ENCODE measurements at places on chromosomes 1 and 21. TPM values are rescaled to one million over a fixed set of nuclear protein-coding genes. Genes with fewer than 3 reads are reported as not detected.

Gene PRRX1
- 55.5 TPM for total RNA-seq

Gene OPRD1
- not detected for total RNA-seq

DNA sequence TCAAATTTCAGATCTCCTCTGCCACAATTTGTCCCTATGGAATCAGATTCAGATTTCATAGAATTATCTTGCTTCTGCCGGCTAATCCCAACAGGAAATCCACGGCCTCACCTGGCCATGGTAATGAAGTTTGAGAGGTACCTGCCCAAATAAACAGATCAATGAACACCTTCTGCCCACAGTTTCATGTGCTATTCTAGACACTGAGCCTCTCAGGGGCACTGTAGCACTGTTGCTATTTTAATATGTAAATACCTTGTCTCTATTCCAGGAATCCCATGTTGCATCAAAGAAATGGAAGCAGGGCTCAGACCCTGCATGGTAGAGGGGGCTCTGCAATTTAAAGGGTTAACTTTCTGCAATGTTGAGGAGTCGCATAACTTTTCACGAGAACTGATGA, 593.1 kb downstream of the PTBP2 start:
- DNase-seq = no peak
- no peaks in the 10 kb centered on the region for H3K36me3 ChIP-seq
- no peak overlapping the region for H3K4me3 ChIP-seq
- no peaks in the 10 kb centered on the region for H3K4me1 ChIP-seq
- no peaks in the 10 kb centered on the region for H3K27me3 ChIP-seq

DNA sequence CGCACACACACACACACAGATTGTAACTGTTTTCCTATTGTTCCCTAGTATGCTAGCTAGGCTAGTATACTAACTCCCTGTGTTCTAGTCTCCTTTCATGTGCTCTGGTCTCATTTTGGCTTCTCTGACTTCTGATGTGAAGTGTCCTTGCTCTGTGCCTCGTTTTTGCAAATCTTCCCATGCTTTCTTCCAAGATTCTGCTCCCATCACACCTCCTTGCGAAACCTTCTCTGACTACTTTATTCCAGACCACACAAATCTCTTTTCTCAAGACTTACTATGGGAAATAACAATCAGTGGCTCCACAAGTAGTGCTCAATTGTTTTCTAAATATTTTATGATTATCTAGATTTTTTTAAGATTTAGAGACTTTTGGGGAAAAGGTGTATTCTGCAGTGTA, 10.3 kb downstream of the PRRX1 start:
- H3K4me1 ChIP-seq = peaks cover 53% of the 10 kb centered on the region
- H3K4me3 ChIP-seq = no peak overlapping the region

DNA sequence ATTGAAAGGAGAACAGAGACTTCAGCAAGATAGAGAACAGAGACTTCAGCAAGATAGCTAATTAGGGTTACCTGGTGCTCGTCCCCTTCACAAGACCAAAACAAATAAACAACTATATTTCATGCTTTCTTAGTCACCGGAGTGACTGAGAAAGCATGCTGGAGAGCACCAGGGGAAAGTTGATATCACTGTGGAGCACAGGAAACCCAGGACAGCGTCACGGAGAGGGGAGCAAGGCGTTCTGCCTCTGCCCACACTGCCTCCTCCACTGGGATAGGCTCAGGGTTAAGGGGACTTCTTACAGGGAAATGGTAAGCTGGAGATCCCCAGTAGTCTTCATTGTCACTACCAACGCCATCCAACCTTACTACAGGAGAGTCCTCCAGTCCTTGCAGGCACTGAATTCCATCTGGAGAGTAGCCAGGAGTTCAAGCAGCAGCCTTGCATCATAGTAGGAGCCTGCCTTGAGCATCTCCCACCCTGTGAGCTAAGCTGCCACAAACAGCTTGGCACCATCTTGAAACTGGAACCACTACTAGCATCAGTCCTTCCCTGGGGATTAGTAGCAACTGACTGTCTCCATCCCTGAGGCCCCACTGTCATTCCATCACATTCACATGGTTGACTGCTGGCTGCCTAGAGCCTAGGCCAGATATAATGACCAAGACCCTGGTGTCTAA, 239.4 kb downstream of the PLPP3 start:
- no peak for DNase-seq
- H3K36me3 ChIP-seq = no peaks in the 10 kb centered on the region
- H3K4me1 ChIP-seq = no peaks in the 10 kb centered on the region

GRCh38 chr1:34808051-34808810, 15.4 kb downstream of the GJA4 start:
- no peaks in the 10 kb centered on the region for H3K36me3 ChIP-seq
- no peak for DNase-seq
- no peaks in the 10 kb centered on the region for H3K4me1 ChIP-seq
- H3K4me3 ChIP-seq = no peak overlapping the region
- H3K27me3 ChIP-seq = no peaks in the 10 kb centered on the region

GRCh38 chr1:246317332-246318035, 189.6 kb downstream of the SMYD3 start:
- no peaks in the 10 kb centered on the region for H3K4me1 ChIP-seq
- no peak overlapping the region for H3K4me3 ChIP-seq
- H3K27me3 ChIP-seq = no peaks in the 10 kb centered on the region
- no peak overlapping the region for H3K27ac ChIP-seq
- H3K36me3 ChIP-seq = no peaks in the 10 kb centered on the region

DNA sequence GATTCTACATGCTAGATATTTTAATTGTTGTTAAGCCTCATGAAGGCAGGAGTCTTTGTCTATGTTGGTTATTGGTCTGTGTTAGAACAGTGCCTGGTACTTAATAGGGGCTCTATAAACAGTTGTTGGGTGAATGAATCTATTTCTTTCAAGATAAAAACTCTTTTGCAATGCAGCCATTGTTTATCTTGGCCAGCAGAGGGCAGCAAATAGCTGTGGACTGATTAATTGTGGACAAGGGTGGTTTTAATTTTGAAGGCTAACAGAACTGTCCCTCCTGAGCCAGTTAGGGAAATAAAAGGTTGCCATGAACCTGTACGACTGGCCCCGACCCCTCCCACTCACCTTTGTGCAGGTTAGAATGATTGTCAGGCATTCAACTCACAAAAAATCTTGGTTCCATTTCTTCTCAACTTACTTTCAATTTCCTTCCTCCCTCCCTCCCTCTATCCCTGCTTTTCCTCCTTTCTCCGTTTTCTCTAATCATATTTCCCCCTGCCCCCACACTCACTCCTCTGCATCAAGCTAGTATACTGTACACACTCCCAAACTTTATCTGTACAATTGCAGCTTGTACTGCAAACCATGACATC, 66.3 kb upstream of the DIRAS3 start:
- no peak overlapping the region for H3K27ac ChIP-seq
- H3K4me3 ChIP-seq = no peak overlapping the region
- H3K4me1 ChIP-seq = no peaks in the 10 kb centered on the region
- H3K27me3 ChIP-seq = no peaks in the 10 kb centered on the region
- H3K36me3 ChIP-seq = peaks cover 4% of the 10 kb centered on the region

DNA sequence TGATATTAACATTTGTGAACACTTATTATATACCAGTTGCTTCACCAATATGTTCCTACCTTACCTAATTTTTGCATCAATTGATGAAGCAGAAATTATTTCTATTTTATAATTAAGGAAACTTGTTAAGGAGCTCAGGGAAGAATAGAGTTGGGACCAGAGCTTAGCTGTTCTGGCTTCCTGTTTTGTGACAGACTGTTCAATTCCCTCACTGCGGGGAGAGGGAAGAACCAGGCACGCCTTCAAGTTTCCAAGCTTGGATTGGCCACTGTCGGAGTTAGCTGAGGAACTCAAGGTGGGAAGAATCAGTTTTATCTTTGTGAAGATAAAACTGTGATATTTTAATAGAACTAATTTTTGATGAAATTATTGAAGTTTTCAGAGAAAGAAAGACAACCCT, 142.3 kb upstream of the LMO4 start:
- H3K36me3 ChIP-seq = no peaks in the 10 kb centered on the region
- H3K27ac ChIP-seq = no peak overlapping the region
- no peaks in the 10 kb centered on the region for H3K27me3 ChIP-seq
- H3K4me3 ChIP-seq = no peak overlapping the region
- no peak for DNase-seq
- H3K4me1 ChIP-seq = no peaks in the 10 kb centered on the region

- H3K27ac ChIP-seq = no peak overlapping the region
- DNase-seq = no peak
- peaks cover 33% of the 10 kb centered on the region for H3K4me1 ChIP-seq
- no peaks in the 10 kb centered on the region for H3K27me3 ChIP-seq
- H3K36me3 ChIP-seq = no peaks in the 10 kb centered on the region
- H3K4me3 ChIP-seq = no peak overlapping the region
Measured at GRCh38 chr1:185532856-185533255, 201.3 kb upstream of the HMCN1 start.

GRCh38 chr1:25989440-25990234, 8.2 kb downstream of the PAFAH2 start:
- H3K27me3 ChIP-seq = no peaks in the 10 kb centered on the region
- H3K27ac ChIP-seq = no peak overlapping the region
- H3K4me1 ChIP-seq = no peaks in the 10 kb centered on the region
- H3K36me3 ChIP-seq = peaks cover 6% of the 10 kb centered on the region

GRCh38 chr1:101030881-101031280, 5.3 kb upstream of the DPH5 start:
- no peak overlapping the region for H3K4me3 ChIP-seq
- H3K36me3 ChIP-seq = no peaks in the 10 kb centered on the region
- peaks cover 7% of the 10 kb centered on the region for H3K4me1 ChIP-seq

DNA sequence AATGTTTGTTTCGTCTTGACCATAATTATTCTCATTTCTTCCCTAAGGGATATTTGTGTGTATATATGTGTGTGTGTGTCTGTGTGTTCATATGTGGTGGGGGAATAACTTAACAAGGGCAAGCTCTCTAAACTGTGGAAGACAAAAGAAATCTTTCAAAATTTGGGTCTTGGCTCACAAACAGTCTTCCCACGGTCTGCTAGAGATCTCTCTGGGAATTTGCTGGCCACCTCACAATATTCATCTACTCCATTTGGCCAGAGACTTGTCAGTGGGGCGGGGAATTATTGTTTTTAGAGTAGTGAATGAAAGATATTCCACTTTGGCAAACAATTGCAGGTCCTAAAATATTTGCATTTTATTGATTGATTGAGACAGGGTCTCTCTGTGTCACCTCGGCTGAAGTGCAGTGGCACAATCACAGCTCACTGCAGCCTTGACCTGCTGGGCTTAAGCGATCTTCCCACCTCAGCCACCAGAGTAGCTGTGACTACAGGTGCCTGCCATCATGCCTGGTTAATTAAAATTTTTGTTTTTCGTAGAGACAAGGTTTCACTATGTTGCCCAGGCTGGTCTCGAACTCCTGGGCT, 8.0 kb upstream of the EIF2B3 start:
- no peak for DNase-seq
- H3K27me3 ChIP-seq = no peaks in the 10 kb centered on the region
- no peak overlapping the region for H3K4me3 ChIP-seq
- H3K36me3 ChIP-seq = no peaks in the 10 kb centered on the region
- peaks cover 12% of the 10 kb centered on the region for H3K4me1 ChIP-seq
- H3K27ac ChIP-seq = no peak overlapping the region

GRCh38 chr21:42480736-42481135, 15.3 kb downstream of the RSPH1 start:
- no peak for DNase-seq
- no peaks in the 10 kb centered on the region for H3K4me1 ChIP-seq
- no peaks in the 10 kb centered on the region for H3K36me3 ChIP-seq

DNA sequence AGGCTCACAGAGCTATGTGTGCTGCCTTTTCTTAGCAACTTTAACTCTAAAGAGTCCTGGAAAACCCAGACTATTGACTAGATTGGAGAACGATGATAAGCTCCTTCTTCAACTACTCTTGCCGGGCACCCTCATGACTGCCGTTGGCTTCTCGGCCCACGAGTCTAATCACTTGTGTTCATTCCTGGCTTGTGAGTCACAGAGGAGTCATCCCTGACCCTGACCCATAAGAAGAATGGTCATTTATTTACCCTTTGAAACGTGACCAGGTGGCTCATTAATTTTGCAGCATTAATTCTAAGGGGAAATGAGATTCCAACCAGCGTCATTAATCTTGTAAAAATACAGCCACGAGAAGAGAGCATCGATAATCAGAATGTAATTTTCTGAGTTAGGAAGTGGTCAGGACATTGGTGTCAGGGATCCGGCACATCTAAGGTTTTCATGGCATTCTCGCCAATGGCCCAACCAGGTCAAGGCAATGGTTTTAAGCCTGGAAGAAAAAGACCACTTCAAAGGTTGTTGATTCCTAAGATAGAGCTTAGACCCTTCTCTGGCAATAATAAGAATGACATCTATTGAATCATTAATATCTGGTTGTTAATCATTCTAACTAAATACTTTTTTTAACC, 183.6 kb upstream of the RUNX1 start:
- H3K27me3 ChIP-seq = no peaks in the 10 kb centered on the region
- H3K36me3 ChIP-seq = no peaks in the 10 kb centered on the region
- no peak overlapping the region for H3K27ac ChIP-seq
- DNase-seq = no peak
- no peaks in the 10 kb centered on the region for H3K4me1 ChIP-seq
- H3K4me3 ChIP-seq = no peak overlapping the region

Gene LCE2B
- total RNA-seq = not detected

DNA sequence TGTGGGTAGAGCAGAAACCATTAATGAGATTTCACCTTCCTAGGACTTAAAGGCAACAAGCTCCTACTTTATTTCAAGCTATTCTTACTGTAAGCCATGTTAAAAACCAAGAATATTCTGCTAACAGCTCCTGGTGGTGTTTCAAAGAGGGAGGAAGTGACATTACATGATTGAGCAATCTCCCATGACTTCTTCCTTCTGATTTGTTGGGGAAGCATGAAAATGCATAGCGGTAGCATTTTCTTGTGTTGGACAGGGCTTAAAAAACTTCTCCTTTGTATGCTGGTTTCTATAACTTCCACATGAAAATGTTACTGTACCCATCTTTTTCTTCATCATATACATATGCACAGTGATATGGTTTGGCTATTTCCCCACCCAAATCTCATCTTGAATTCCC, 297.0 kb upstream of the SNX7 start:
- H3K36me3 ChIP-seq = no peaks in the 10 kb centered on the region
- no peak overlapping the region for H3K27ac ChIP-seq
- DNase-seq = no peak
- no peaks in the 10 kb centered on the region for H3K4me1 ChIP-seq
- no peak overlapping the region for H3K4me3 ChIP-seq

GRCh38 chr1:22800629-22801028, 90.0 kb downstream of the EPHB2 start:
- H3K27me3 ChIP-seq = no peaks in the 10 kb centered on the region
- no peak for DNase-seq
- H3K36me3 ChIP-seq = no peaks in the 10 kb centered on the region
- no peak overlapping the region for H3K4me3 ChIP-seq
- no peaks in the 10 kb centered on the region for H3K4me1 ChIP-seq
- H3K27ac ChIP-seq = no peak overlapping the region

All from tibial nerve (tissue), 4 donors.